Cortex of kidney (tissue), 1 donor: ENCODE measurements at places on chromosomes 1 and 21.

- DNase-seq = no peak
Observed at GRCh38 chr1:6261615-6261995, 707 bp upstream of the GPR153 start.

DNA sequence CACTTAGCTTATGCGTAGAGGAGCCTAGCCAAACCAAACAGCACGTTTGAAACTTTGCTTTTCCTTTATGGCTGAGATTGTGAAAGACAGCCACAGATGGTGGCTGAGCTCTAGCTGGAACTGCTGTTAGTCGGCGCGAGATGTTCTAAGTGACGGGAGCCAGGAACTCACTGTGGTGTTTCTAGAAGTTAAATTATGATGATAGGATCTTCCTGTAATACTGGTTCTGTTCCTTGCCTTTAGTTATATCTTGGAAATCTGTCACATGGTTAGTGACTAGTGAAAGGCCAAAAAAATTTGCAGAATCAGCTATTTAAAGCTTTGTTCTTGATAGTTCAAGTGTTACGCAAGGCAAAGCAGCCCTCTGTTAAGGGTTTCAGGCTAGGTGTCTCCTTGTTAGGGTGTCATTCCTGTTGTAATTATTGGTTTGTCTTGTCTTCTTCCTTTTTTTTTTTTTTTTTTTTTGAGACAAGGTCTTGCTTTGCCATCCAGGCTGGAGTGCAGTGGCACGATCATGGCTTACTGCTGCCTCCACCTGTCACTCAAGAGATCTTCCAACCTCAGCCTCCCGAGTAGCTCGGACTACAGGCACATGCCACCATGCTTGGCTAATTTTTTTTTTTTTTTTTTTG, 22.6 kb downstream of the AK4 start:
- no peak for DNase-seq

DNA sequence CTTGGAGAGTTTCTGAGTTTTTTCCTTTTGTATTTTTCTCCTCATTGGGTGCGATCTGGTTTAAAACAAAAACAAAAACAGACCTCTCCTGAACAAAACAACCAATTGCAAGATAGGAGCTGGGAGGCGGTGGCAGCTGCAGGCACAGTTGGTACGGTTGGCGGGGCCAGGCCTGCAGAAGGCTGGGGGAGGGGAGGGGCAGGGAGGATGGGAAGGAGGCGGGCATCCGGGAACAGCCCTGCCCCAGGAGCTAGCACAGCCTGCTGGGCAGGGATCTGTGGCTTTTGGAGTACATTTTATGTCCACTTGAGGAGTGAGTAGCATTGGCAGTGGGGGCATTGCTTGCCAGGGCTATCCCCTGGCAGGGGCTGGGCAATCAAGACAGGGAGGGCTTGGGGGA, 5.2 kb downstream of the CAPN9 start:
- no peak for DNase-seq

DNA sequence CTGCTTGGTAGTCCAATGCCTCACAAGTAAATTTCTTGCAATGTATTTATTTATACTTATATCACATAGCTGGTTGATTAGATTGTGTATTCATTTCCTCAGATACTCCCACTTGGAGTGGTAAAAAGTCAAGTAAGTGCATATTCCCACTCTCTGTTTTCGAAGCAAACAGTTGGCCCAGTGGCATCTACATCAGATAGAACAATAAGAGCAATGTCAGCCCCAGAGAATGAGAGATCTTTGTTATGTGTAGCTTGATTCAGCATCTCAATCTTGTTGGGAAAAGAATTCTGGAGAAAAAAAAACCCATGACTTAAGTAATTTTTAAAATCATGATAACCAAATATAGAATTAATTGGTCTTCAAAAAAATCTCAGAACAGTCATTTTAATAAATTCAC, 25.5 kb downstream of the RGL1 start:
- no peak for DNase-seq

- no peak for DNase-seq
Observed at GRCh38 chr1:74811436-74812179, 78.7 kb downstream of the TYW3 start.
